ENCODE measurements at places on chromosomes 4 and X.

- no peak for DNase-seq
Observed at GRCh38 chr4:26431461-26432180, 58.7 kb downstream of the CCKAR start.

GRCh38 chr4:121778991-121779628 is 14.1 kb upstream of the SMIM43 start:
- DNase-seq, result no peak

- no peak for DNase-seq
Observed at GRCh38 chr4:88616275-88617150, 24.2 kb downstream of the HERC3 start.

- no peak for DNase-seq
Observed at GRCh38 chrX:67328476-67328875, 215.3 kb upstream of the AR start.

GRCh38 chr4:1872870-1873269 is 1.7 kb downstream of the NSD2 start:
- DNase-seq, result no peak

- DNase-seq, result no peak
Observed at GRCh38 chr4:72984351-72984750, 85.2 kb downstream of the COX18 start.

DNA sequence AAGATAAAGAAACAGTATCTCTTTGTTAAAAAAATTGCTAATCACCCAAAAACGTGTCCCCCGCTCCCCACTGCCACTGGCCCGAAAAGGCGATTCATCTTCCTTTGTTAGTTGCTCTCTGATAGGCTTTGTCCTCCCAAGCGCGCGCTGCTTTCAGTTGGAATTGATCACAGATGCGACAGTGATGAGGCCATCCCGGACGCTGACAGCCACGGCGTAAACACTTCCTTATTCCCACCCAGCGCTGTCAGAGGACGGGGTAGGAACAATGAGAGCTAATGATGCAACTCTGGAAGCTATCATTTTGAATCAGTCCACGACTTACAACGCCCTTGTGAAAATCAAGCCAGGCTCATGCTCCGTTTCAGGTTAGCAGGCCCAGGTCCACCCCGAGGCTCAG is 21.4 kb downstream of the SOD3 start:
- DNase-seq, result peak; percentile 58

GRCh38 chrX:153727123-153727931 is 2.7 kb downstream of the ABCD1 start:
- DNase-seq, result peak; percentile 63

- DNase-seq, result no peak
Observed at GRCh38 chrX:23383411-23383810, 48.8 kb downstream of the PTCHD1 start.

- DNase-seq, result no peak
Observed at GRCh38 chr4:61571761-61572559, 371.8 kb downstream of the ADGRL3 start.

DNA sequence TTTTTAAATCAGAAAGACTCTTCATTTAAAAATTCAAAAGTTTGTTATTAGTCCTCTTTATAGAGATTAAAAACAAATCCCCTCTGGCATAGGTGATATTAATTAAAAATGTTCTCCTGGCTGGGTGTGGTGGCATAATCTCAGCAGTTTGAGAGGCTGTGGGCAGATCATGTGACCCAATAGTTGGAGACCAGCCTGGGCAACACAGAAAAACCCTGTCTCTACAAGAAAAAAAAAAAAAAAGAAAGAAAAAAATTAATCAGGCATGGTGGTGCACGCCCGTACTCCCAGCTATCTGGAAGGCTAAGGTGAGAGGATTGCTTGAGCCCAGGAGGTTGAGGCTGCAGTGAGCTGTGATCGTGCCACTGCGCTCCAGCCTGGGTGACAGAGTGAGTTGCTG is 38.9 kb downstream of the RASGEF1B start:
- no peak for DNase-seq

- no peak for DNase-seq
Observed at GRCh38 chr4:146310319-146311021, 96.1 kb downstream of the REELD1 start.

GRCh38 chrX:85018471-85018870 is 14.8 kb downstream of the APOOL start:
- DNase-seq, result no peak

GRCh38 chr4:47829438-47829837 is 8.4 kb downstream of the CORIN start:
- no peak for DNase-seq

DNA sequence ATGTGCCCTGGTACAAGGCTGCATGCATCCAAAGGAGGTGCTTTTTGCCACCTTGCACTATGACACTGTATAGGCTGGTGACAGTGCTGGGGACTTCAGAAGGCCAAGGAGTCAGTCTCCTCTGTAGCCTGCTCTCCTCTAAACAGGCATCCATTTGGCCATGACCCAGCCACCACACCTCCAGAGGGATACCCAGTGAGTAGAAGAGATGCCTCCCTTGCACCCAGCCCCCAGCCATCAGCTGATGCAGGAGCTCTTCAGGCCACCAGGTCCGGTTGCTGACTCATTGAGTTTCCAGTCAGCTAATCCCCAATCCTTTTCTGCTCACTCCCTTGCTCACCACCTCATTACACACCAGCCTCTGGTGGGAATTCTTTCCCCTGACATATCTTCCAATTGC is 99.8 kb downstream of the PJA1 start:
- DNase-seq, result peak; percentile 7

GRCh38 chr4:108685036-108685686 is 34.8 kb downstream of the OSTC start:
- no peak for DNase-seq

- DNase-seq, result no peak
Observed at GRCh38 chrX:5314148-5314547, 914.5 kb downstream of the NLGN4X start.

DNA sequence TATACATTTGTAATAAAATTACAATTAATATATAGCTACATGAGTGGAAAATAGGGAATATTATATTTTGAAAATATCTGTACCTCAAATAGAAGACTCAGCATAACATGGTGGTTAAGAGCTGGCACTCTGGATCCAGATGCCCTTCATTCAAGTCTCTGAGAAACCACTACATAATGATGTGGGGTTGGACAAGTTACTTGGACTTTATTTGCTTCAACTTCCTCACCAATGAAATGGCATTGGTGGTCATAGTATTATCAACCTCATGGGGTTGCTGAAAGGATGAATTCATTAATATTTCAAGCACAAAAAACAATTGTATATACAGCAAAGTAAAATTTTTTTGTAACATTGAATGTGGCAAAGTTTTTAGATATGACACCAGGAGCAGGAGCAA is 46.4 kb upstream of the UGT2B7 start:
- no peak for DNase-seq

GRCh38 chr4:142095886-142096605 is 459.7 kb downstream of the IL15 start:
- DNase-seq, result no peak

DNA sequence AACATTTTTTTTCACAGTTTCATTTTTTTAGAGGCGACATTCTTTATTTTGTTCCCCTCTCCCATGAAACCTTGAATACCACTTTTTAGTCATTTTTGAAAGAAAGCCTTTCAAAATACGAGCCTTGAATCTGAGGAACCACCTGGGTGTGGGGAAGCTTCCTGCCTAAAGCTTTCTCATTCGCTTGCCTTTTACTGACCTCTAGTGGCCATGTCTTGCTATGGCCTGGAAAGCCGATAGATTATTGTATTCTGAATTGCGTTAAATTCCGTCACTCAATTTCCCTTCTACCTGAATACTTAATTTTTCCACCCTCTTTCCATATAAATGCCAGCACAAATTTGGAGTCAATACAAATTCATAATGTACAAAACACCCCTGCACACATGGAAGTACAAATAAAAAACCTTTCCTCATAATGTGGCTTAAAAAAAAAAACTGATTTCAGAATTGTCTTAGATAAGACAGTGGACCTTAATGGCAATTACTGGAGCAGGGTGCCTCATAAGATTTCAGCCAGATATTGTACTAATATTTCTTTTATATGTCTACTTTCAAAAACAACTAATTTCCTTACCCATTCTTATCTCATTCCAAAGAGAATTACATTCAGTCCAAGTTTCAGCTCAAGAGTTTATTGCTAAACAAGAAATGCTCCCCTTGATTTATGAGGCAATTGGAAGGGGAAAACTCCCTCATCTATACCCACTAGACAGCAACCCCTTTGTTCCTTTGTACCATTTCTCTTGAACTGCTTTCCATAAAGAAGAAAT is 217.9 kb downstream of the CENPC start:
- peak; percentile 46 for DNase-seq

GRCh38 chr4:129490516-129490915 is 394.6 kb downstream of the C4orf33 start:
- no peak for DNase-seq

GRCh38 chr4:121003863-121004262 is 68.5 kb downstream of the NDNF start:
- DNase-seq, result no peak

- no peak for DNase-seq
Observed at GRCh38 chr4:33272722-33273121, 2552.6 kb downstream of the PCDH7 start.

DNA sequence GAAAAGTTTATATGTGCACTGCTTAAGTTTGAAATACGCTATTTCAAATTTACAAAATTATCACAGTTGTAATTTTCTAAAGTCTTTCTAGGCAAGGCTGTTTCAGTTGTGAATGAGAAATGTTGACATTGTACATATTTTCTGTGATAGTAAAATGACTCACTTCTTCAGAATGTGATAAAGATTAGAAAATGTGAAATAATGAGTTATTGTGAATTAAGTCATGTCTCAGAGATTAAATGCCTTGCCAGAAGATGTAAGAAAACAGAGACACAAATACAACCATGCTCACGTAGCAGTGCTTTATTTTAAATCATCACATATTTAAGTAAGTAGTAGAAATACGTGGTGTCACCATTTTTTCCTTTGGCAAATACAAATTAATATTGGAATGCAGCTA is 768 bp downstream of the CLCN4 start:
- DNase-seq, result no peak

- DNase-seq, result no peak
Observed at GRCh38 chrX:12319003-12319519, 180.8 kb downstream of the FRMPD4 start.

DNA sequence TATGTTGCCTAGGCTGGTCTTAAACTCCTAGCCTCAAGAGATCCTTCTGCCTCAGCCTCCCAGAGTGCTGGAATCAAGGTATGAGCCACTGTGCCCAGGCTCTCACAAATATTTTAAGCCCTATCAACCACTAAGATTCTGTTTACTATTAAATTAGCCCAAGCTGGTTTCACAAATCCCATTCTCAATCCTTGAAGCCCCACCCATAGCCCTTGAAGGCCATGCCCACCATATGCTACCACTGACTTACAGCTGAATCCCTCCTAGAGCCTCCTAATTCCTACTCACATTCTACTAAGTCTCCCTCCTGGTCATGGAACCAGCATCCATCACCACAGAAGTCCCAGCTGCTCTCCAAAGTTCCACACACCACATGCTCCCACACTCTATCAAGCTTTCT is 9.7 kb downstream of the GRIPAP1 start:
- no peak for DNase-seq

GRCh38 chrX:73525928-73526690 is 36.9 kb upstream of the CHIC1 start:
- no peak for DNase-seq

DNA sequence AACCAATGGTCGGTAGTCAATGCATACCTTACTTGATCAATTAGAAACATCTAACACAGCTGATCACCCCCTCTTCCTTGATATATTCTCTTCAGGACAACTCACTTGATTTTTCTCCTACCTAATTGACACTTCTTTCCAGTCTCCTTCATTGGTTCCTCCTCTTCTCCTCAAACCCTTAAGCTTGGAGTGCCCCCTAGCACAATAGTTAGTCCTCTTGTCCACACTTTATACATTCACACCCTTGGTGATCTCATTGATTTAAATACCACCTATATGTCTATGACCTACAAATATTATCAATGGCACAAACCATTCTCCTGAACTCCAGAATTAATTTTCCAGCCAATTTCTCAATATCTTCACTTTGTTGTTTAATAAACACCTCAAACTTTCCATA is 724.0 kb downstream of the ADGRL3 start:
- no peak for DNase-seq

DNA sequence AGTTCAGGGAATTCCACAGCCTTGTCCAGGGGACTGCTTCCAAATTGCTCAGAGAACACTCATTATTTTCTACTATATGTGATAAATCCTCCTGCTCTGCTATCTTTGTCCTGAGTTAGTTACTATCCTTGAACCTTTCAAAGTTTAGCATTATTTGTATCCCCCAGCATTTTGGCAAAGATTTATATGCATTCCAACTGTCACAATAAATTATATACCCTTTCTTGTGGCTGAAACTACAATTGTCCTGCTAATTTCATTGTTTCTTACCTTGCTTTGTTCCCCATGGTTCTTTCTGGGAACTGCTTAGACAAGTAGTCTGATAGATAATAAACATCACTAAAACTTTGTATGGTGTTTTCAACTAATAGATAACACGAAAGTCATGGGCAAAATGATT is 40.5 kb downstream of the TECRL start:
- no peak for DNase-seq

- DNase-seq, result no peak
Observed at GRCh38 chrX:115322375-115322774, 32.9 kb downstream of the LUZP4 start.

DNA sequence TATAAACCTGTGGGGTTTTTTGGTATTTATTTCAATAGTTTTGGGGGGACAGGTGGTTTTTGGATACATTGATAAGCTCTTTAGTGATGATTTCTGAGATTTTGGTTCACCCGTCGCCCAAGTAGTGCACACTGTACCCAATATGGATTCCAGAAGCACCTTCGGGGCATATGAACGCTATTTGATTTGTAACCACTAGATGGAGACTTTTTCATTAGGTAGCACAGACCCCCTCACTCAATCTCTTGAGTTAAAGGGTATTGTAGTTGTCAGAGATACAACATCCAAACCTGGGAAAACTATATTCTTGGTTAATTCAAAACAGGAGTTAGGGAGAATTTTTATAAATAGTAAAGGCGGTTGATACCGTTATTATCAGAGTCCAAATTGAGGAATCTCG is 79.8 kb downstream of the SPANXN3 start:
- no peak for DNase-seq

GRCh38 chr4:138910195-138910913 is 105.2 kb upstream of the NOCT start:
- DNase-seq, result no peak

DNA sequence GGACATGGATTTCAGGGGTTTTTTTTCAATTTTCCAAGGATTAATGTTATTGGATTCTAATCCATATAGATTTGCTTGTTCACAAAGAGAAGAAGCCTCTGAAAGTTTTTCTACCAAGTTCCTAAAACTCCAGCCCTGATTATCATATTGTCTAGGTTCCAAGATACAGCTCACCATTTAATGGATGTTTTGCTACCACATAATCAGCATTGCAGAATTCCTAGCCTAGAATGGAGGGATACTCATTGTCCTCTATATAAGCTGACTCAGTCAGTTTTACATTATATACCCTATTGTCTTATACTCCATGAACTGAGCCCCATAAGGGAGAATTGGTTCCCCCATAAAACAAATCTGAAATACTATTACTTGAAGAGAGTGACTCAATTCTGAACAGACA is 664.7 kb upstream of the FAM241A start:
- DNase-seq, result no peak
